ENCODE measurements at places on chromosomes 6 and 20.

GRCh38 chr20:15889061-15889460 lies 684.2 kb downstream of the KIF16B start:
- no peak for DNase-seq

DNA sequence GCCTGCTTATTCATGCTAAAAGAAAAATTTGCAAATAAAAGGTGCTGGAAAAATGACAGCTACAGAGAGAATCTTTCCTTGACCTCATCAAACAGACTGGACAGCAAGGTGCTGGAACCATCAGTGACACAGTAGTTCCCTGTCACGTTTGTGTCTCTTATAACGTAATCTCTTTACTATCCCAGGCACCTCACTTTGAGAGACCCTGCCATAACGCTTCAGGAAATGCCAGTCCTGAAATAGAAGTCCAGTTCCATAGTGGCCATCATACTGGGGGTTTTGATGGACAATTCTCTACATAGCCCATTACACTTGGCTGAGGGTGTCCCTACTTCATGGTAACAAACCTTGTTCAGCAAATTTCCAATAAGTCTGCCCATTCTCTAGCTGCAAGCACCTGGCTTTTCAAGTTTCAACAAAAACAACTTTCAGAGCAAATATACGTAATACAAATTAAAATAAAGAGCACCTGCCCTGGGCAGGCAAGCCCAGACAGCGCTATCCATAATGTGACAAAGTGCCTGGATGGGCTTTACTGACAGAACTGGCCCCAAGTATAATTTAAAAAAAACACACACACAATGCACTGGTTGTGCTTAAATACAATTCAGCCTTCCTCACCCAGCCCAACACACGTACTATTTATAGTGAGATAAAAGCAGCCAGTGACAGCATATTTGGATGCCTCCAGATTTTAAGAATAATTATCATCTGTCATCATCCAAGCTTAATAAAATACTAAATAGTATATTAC lies 38.7 kb downstream of the CNKSR3 start:
- no peak for DNase-seq

DNA sequence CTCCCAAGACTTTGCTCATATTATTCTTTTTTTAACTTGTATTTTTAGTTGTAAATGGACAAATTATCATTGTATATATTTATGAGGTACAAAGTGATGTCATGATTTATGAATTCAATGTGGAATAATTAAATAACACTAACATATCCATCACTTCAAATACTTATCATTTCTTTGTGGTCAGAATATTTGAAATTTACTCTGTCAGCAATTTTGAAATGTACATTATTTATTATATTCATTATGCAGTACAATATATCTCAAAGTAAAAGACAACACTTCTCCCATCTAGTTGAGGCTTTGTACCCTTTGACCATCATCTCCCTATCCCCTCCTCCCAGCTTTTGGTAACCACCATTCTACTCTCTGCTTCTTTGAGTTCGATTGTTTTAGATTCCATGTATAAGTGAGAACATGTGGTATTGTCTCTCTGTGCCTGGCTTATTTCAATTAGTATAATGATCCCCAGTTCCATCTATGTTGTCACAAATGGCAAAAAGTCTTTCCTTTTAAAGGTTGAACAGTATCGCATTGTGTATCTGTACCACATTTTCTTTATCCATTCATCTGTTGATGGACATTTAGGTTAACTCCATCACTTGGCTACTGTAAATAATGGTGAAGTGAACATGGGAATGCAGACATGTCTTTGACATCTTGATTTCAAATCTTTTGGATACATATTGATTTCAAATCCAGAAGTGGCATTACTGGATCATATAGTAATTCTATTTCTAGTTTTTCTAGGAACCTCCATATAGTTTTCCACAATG lies 197.2 kb downstream of the KIF6 start:
- DNase-seq, result no peak

- peak; percentile 79 for DNase-seq
These were observed 22.7 kb upstream of the TFAP2C start for GRCh38 chr20:56606174-56606945.

DNA sequence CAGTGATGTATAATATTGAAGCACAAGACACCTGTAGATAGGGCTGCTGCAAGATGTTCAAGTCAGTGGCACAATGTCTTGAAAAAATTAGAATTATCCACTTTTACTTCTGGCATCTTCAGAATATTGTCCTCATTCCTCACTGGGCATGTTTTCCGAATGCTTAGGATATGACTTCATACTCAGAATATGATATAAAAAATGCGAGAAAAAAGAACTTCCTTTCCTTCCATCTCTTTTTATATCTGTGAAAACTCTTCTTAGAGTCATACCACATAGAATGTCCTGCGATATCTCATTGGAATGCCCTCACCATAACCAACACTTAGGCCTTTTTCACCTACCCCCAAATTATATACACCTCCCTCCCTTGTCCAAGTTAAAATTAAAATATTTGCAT lies 4.6 kb downstream of the MAS1L start:
- DNase-seq, result no peak

DNA sequence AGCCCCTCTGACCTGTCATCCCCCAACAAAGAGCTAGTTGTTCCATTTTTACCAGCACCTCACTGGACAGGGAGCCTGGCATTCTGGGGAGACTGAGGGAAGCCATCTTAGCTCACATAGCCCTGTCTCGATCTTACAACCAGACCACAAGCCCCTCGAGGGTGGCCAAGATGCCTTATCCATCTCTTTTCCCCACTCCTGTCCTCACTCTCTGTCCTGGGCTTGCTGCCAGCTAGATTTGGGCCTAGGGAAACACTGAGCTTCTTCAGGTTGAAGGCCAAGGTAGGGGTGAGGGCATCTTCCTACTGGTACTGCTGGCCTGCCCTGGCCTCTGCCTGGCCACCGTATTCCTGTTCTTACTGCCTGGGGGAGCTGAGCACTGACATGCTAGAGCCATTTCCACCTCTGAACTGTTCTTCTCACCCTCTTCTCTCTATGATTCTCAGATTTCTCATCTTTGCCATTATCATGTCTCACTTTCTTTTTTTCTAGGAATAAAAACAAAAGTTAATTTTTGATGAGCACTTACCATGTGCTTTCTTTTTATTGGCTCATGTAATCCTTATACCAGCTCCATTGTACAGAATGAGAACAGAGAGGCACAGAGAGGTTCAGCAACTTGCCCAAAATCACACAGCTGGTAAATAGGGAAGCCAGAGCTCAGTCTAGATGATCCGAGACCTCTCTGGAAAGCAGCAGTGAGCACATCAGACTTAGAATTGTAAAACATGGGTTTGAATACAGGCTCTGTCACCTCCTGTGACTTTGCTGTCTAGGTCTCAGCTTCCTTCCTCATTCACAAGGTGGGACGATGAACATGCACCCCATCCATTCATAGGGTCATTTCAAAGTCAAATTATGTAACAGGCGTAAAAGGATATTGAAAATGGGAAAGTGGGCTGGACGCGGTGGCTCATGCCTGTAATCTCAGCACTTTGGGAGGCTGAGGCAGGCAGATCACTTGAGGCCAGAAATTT lies 28.7 kb downstream of the FGD2 start:
- DNase-seq, result no peak

- DNase-seq, result no peak
These were observed 41.2 kb upstream of the TMEM200A start for GRCh38 chr6:130324657-130325056.

DNA sequence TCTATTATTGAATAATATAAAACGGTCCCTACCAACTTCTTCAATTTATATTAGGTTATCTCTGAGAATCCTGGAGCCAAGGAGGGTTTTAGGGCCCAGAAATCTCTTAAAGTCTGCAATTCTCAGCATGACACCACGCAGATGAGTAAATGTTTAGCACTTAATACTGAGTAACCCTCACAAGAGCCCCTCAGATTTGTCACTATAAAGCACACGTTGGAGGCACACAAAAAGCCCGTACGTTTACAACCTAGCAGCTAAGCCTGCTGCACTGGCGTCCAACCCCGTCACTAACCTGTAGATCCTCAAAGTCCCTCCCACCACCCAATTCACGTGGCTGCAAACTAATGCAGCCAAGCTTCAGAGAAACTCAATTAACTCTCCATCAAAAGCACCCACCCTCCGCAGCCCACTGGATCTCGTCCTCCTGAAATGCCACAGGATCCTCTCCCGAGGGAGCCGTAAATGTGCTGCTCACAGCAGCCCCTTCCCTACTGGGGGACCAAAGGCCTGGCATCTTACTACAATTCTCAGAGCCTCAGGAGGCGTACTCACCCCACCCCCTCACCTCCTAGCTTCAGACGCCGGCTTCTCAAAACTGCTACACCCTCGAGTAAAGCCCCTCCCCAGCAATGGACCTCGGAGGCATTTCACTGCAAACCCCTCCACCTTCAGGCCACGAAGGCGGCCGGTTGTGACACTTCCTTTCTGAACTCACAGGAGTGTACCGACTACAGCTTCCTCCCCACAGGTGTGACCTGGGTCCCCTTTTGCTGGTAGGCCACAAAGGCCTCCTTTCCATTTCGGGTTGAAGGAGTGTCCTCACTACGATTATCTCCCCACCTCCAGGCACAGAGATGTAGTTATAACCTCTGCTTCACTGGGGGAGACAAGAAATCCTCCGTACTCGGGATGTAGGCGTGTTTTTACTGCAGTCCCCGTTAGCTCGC lies 909 bp downstream of the CPNE1 start:
- DNase-seq, result peak; percentile 6

DNA sequence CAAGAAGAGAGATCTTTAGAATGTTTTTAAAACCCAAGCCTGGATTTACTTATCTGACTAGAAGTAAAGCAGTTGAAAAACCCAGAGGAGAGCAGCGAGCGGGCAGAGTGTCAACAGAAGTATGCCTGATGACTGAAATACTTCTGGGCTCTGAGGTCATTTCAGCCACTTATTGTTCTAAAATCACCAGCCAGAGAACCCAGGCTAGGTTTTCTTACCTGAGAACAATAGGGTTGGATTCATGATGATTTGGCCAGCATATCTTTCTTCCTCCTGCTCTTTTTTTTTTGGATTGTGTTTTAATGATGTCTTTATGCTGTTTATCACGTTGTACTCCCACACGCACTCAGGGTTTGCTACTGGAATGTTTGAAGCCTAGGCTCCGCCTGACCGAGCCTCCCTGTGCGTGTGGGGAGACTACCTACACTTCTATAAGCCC lies 63.0 kb upstream of the KIF25 start:
- DNase-seq, result no peak

- DNase-seq, result no peak
These were observed 113.8 kb downstream of the AHI1 start for GRCh38 chr6:135383766-135384165.

DNA sequence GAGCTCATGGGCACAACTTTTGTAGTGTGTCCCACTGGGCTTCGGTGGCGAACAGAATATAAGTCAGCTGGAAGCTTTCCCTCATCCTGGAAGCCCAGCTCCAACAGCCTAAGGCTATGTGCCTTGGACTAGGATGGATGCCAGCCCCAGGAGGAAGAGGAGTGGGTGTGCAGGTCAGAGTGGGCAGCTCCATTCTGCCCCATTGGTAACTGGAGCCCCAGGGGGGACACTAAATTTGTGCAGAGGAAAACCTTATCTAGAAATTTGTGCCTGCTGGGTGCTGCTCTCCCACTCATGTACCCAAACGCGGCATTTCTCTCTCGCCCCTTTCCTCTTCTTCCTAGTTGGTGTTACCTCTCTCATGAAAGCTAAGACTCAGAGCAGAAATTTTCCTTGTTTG lies 253.9 kb upstream of the MAN1A1 start:
- DNase-seq, result no peak

DNA sequence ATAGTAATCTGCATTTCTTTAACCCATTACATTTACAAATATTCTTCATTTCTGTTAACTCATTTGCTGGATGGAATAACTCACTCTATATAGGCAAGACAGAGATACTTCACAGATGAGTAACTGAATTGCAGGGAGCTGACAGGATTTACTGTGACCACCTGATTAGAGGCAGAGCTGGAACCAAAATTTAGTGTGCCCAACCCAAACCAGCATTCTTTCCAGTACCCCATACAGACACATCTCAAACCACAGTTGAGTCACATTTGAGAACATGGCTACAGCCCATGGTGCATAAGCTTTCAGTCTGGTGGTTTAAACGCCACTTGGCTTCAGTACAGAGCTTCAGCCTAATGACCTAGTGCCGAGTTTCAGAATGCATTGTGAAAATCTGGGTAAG lies 138.4 kb upstream of the TENT5A start:
- no peak for DNase-seq

GRCh38 chr20:22611636-22612035 lies 27.3 kb upstream of the FOXA2 start:
- DNase-seq, result no peak

DNA sequence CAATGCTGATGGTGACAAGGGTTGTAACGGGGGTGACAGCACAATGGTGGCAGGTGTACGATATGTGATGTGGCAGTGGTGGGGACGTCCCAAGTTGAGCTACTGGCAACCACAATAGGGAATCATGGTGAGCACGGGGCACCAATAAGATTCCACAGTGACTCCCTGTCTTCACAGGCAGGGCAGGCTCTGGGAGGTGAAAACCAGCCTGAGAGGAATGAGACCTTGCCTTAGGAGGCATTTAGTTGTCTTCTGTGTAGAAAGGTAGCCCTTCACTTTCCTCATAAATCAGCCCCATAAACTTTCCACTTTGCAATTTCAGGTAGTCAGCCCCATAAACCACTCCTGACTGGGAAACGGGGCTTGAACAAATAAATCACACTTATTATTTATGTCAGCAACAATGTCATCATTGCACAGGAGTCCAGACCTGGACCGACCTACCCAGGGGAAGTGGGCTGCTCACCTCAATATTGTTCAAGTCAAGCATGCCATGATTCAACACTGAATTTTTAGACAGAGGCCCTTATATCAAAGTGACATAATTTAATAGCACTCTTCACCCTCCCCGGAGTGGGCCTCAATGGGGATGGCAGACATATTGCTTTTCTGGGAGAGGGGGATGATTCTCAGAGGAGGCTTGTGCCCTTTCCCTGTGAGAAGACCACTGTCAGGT lies 150.8 kb downstream of the CDC5L start:
- DNase-seq, result no peak

DNA sequence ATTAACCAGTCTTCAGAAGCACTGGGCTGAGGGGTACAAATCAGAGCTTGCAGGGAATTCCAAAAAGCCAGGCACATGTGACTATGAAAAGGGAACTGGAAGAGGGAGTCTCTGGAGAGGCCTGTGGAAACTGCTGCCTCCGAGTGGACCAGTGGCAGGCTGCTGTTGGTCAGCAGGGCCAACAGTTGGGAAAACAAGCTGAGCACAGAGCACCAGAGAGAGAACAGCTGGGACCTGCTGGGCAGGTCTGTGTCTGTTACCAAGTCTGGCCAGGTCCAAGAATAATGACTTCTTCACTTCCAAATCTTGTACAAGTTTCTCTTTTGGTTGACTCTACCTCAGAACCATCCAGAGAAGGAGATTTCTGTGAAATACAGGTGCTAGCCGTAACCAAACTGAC lies 81.4 kb downstream of the LIN28B start:
- DNase-seq, result no peak

GRCh38 chr6:130980310-130981032 lies 82.6 kb downstream of the EPB41L2 start:
- no peak for DNase-seq

GRCh38 chr6:135347887-135348286 lies 149.7 kb downstream of the AHI1 start:
- DNase-seq, result no peak

GRCh38 chr20:41005361-41005729 lies 23.3 kb upstream of the TOP1 start:
- DNase-seq, result peak; percentile 74

GRCh38 chr6:43407296-43407695 lies 20.0 kb upstream of the ABCC10 start:
- DNase-seq, result no peak

GRCh38 chr6:158149641-158150040 lies 18.4 kb downstream of the SERAC1 start:
- no peak for DNase-seq

Measured in HCT116 (cell line).